ENCODE measurements at places on chromosomes 11 and 22.

GRCh38 chr22:49628391-49629260 lies 199.0 kb downstream of the BRD1 start:
- DNase-seq = no peak

DNA sequence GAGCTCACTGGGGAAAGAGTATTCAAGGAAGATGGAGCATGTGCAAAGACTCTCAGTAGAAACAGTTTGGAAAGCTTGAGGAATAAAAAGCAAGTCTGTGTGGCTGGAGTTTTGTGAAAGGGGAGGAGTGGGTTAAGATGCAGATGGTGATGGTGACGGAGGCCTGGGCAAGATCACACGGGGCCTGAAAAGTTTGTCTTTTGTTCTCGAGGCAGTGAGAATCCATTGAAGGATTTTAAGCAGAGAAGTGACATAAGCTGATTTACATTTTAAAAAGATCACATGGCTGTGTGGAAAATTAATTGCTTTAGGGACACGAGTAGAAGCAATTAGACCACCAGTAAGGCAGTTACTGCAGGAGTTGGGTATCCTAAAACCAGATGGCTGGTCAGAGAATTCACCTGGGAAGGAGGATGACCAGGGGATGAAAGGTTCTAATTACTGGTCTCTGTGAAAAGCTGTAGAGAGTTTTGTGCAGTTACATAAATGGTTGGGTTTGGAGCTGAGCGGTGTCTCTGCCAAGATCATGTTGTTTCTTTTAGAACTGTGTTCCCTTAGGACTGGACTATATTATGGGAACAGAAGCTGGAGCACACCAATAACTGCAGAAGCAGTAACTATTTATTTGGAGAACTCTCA lies 7.1 kb downstream of the RRP8 start:
- DNase-seq = no peak

- no peak for DNase-seq
These were observed 635 bp upstream of the LDHA start for GRCh38 chr11:18393581-18394274.

- no peak for DNase-seq
These were observed 369.7 kb downstream of the SHANK2 start for GRCh38 chr11:70882716-70883085.

- DNase-seq = no peak
These were observed 264.2 kb upstream of the PITPNB start for GRCh38 chr22:28183078-28183860.

- no peak for DNase-seq
These were observed 13.7 kb downstream of the NFRKB start for GRCh38 chr11:129881570-129882170.

GRCh38 chr11:134583397-134583990 lies 171.5 kb upstream of the B3GAT1 start:
- DNase-seq = no peak

- DNase-seq = peak; percentile 67
These were observed 28.4 kb downstream of the KIAA0930 start for GRCh38 chr22:45212306-45212709.

GRCh38 chr11:414318-414857 lies 411 bp downstream of the SIGIRR start:
- no peak for DNase-seq

DNA sequence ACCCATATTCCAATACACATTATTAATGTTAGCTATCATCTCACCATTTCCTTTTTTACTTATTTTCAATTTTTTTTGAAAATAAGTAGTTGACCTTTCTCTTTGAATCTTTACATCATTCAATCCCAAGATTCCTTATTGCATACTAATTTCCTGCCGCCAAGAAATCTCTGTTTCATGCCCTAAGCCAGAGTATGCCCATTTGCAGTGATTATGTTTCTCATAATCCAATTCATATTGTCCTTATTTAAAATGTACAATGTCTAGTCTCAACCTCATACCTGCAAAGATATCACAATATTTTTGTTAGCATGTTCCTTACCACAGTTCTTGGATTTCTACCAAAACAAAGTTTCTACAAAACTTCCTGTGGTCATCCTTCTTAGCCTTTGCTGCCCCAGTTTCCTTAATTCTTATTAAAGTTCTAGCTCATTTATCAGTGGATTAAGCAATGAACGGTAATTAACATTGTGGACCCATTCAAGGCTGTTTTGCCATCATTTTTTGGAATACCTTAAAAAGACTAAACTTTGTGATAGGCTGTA lies 75.3 kb downstream of the CD44 start:
- DNase-seq = no peak

GRCh38 chr11:66181632-66182315 lies 86.7 kb upstream of the RAB1B start:
- DNase-seq = no peak

GRCh38 chr11:94895971-94896370 lies 77.4 kb downstream of the CWC15 start:
- DNase-seq = no peak

Data from lower leg skin (tissue), 4 donors.